ENCODE measurements at places on chromosomes 1 and 21.

GRCh38 chr1:223341121-223341520 lies 22.9 kb downstream of the SUSD4 start:
- no peak for DNase-seq

DNA sequence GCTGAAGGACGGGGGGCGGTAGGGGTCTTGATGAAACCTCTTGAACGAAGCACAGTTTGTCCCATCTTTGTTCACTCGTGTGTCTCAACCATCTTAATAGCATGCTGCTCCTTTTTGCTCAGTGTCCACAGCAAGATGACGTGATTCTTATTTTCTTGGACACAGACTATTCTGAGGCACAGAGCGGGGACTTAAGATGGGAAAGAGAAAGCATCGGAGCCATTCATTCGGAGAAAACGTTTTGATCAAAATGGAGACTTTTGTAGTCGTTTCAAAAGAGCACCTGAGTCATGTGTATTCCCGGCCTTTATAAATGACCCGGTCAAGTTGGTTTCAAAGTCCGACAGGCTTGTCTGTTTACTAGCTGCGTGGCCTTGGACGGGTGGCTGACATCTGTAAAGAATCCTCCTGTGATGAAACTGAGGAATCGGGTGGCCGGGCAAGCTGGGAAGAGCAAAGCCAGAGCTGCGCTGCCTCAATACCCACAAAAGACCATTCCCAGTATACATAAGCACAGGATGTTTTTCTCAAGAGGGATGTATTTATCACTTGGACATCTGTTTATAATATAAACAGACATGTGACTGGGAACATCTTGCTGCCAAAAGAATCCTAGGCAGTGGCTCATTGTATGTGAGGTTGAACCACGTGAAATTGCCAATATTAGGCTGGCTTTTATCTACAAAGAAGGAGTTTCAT lies 18.5 kb downstream of the ETS2 start:
- DNase-seq, result no peak

- no peak for DNase-seq
Measured at GRCh38 chr1:92298213-92298572, 594 bp downstream of the GLMN start.

DNA sequence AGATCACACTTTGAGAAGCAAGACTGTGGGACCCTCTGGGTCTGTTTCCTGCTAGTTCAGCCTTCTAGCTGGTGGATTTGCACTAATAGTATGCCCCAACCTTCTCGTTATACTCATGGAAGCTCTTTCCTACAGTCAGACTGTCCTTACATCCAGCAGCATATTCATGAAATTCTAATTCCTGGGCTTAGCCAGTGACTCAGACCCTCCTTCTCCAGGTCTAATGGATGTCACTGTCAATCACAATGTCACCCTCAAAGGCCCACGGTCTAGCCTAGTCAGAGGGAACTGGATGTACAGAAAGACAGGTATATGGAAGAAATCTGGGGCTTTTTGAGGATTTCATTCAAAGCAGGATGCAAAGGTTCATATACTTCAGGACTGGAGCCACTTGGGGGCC lies 72.4 kb downstream of the KCNJ15 start:
- no peak for DNase-seq

GRCh38 chr1:59361766-59362165 lies 64.9 kb downstream of the FGGY start:
- no peak for DNase-seq

DNA sequence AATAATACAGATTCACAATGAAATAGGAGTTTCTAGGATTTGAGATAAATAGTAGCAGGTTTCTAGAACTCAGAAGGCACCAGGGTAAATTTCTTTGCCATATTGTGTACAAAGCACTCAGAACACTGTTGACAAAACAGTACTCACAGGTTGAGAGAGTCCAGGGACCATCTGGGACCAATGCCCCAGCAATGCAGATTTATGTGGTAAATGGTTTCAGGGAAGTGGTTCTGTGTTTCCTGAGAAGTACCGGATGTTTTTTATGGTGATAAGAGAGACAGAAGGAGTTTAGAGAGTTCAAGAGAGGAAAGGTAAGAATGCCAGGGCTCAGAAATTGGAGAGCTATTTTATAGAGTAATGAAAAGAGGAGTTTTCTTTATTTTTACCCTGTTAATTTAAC lies 29.6 kb upstream of the DIPK1A start:
- no peak for DNase-seq

GRCh38 chr1:44259090-44259489 lies 45.8 kb downstream of the DMAP1 start:
- no peak for DNase-seq

DNA sequence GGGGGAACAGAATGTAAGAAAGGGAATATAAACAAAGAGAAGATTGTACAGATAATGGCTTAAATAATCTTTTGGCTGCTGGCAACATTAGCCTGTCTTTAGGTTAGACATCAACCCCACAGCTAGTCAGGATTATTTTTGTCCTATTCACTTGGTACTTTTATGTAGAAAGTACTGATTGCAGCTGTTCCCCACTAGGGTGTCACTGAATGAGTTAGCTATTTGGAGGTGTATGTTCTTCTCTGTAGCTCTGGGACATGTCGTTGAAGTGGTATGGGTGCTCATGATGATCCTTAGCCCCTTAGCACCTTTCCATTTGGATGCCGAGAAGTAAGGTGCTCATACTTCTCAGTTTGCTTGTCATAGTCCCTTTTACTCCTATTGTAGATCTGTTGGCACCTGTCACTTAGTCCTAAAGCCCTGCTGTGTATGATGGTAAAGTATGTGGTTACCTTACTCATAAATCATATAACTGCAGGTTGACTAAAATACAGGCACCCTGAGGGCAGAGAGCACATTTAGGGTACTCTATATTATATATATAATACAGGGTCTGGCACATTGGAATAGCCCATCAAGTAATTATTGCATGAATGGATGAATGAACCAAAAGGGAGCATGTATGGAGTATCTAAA lies 64.6 kb downstream of the USP25 start:
- no peak for DNase-seq

DNA sequence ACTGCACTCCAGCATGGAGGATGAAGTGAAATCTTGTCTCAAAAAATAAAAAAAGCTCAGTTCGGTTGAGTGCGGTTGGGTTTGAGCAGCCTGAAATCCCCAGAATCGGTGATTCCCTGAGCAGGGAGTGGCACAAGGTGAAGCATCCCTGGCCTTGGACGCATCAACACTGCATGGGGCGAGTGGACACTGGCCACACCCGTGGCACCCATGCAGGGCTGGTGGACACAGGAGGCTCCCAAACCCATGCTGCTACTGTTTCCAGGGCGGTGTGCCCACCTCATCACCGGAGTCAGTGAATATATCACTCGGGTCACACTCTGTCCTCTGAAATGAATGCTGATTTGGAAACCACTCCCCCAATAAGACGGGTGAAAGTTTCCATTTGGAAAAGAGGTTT lies 53.4 kb upstream of the ACTRT2 start:
- no peak for DNase-seq

- no peak for DNase-seq
Measured at GRCh38 chr21:31873275-31873695, 465 bp downstream of the HUNK start.

- DNase-seq, result no peak
Measured at GRCh38 chr1:114482585-114482984, 28.4 kb downstream of the TRIM33 start.
